NCI-H2107 (cell line): ENCODE measurements at places on chromosomes 1 and 21.
A peak's percentile ranks its signal among the peaks of the same experiment; 100 is the strongest.

GRCh38 chr1:61035880-61036279, 46.5 kb upstream of the NFIA start:
- no peak for DNase-seq

DNA sequence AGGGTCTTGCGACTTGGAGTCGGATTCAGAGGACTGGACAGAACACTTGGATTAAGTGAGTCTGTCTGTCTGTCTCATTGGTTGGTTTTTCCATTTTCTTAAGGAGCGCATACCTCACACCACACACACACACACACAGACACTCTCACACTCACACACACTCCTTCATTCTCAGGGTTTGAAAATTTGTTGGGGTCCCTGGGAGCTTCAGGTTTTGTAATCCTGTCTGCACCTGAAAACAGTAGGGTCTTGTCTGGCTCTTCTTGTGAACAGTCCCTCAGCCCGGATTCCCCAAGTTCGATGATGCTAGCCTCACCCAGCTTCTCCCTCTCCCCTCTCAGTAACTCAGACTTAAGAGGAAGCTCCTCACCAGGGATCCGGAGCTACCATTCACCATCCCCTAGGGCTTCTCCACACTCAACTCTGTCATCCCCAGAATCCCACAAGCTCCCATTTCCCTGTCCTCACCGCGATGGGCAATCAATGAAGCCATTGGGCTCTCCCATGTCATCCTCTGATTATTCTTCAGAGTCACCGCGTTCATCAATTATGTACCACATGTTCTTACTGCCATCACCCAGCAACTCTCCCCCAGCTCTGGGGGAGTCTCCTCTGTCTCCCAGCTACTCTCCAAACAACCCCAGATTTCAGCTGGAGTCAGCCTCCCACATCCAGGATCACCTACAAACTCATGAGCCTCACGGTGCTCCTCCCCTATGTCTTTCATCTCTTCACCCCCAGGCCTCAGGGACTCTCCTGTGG, 1530.9 kb upstream of the TPTE start:
- DNase-seq, result no peak

DNA sequence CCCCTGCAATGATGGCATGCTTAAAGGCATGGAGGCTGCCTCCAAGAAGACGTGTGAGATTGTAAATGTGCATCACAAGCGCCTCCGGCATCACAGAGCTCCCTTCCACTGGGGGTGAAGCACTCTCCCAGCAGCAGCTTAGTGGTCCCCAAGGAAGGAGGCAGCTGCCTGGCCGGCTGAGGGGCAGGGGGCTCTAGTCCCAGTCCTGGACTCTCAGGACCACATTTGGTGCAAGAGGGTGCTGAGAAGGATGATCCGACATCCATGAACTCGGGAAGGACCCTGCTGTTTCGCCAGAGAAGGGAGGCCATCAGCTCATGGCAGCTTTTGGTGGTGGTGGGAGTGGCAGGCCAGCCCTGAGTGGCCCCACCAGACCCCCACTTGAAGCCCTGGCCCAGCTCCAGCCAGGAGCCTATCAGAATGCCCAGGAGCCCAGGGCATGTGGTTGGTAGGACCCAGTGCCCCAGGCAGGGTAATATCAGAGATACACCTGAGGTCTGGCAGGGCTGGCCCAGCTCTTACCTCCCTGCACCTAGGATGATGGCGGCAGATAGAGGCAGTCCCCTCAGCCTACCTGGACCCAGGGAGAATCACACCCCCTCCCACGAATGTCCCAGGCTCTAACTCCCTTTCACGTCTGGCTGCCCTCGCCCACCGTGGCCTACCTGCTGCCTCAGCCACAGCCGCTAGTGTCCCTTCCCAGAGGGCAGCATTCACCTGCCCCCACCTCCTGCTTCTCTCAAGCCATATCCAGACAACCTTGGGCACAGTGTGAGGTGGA, 2.4 kb upstream of the WNT9A start:
- no peak for DNase-seq

DNA sequence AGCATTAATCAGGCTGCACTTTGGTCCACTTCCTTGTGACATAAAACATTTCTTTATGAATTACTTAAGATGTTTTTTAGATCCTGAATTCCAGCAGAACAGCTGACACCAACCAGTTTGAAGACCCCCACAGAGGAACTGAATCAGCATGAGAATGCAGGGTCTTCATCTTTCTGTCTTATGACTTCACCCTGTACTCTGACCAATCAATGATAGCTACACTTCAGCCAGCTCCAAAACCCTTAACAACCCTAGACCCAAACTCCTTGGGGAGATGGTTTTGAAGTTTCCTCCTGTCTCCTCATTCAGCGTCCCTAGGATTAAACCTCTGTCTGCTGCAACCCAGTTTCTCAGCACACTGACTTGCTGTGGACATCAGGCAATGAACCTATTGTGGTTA, 175.0 kb downstream of the CTH start:
- DNase-seq, result no peak

GRCh38 chr1:98035602-98036002, 114.8 kb upstream of the DPYD start:
- DNase-seq, result peak; percentile 23

GRCh38 chr1:162275622-162276175, 101.0 kb downstream of the SPATA46 start:
- no peak for DNase-seq

DNA sequence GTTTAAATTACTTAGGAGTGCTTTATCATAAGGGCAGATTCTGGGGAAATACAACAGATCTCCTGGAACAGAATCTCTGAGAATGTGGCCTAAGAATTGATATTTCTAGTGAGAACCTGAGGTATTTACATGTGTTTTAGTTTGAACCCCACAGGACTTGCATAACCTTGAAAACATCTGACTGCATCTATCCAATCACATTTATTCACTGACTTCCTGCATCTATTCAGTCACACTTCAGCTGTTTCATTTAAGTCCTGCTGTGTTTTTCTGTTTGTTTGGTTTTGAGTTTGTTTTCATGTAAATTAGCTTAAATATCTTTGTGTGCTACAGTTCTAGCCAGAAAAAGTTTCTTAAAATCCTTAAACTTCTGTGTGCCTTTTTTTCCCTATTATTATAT, 1260.7 kb downstream of the PLA2G4A start:
- DNase-seq, result no peak

DNA sequence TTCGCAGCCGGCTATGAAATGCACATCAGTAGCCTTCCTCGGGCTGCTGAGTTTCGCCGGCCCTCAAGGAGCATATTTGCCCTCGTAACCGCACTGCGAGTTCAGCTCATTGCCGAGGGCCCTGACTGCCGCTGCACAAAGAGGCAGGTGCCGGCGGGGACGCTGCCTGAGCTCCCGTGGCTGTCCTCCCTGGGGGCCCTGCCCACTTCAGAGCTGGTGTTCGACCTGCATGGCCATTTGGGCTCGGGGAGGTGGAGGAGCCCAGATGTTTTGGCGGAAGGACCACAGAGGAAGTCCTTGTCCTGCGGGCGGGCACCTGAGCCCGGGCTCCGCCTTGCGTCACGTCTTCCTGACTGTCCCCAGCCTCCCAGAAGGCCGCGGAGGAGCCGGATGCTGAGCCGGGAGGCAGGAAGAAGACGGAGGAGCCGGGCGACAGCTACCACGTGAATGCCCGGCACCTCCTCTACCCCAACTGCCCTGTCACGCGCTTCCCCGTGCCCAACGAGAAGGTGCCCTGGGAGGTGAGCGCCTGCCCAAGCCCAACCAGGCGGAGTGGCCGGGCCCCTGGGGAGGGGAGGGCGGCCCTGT, 29.9 kb upstream of the LRRC3 start:
- DNase-seq, result no peak

- no peak for DNase-seq
Observed at GRCh38 chr1:53330819-53331218, 2.9 kb upstream of the LRP8 start.
